ENCODE measurements at places on chromosomes 16 and 17.

- no peak for DNase-seq
These were observed 2.0 kb upstream of the DNAI2 start for GRCh38 chr17:74271901-74272561.

DNA sequence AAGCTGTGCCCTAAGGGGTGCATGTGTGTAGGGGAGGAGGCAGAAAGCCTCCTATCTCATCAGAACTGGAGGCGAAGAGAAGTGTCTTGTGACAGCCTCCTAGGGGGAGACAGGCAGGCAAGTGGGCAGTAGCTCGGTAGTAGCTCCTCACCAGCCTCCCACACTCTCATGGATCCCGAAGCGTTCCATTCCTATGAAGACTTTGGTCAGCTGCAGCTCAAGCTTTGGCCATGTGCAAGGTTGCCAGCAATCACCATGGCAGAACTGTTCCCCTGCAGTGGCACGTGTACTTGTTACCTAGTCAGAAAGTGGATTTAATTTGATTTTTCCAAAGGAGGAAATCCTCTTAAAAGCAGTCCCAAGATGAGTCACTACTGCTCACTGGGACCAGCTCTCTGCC lies 6.7 kb downstream of the MRPL58 start:
- no peak for DNase-seq

GRCh38 chr16:73048292-73049080 lies 558 bp upstream of the ZFHX3 start:
- no peak for DNase-seq

- DNase-seq: no peak
These were observed 382.2 kb downstream of the ZFHX3 start for GRCh38 chr16:72665701-72666100.

DNA sequence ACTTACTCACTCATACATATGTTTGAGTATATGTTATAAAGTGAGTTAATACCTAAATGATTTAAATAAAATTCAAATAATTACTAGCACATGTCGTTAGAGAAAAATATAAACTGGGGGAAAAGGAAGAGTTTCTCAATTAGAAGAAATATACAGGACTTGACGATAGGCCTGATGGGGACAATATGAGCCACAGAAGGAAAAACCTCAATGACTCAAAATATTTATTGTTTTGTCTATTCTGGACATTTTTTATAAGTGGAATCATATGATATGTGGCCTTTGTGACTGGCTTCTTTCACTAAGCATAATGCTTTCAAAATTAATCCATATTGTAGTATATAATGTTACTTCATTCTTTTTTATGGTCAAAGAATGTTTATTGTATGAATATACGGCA lies 339.2 kb upstream of the PMFBP1 start:
- no peak for DNase-seq

DNA sequence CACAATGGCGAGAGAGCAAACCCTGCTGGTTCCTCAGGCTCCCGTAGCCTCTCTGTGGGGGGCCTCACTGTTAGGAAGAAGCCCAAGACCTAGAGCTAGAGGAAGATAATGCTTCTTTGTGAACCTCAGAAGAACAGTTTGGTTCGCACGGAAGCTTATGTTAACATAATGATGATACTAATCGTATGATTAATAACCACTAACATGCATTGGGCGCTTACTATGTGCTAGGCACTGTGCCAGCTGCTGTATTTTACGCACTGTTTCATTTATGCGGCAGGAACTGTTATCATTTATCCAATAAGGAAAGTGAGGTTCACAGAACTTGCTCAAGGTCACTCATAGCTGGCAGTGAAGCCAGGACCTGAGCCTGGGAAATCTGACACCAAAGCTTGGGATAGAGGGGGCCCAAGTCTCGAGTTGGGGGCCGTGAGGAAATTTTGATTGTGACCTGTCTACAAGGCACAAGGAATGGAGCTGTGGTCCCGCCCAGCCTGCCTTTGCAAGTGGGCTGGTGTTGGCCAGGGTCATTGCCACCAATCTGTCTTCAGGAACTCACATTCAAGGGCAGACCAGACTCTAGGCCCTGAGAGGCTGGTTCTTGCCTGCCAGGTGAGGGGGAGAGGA lies 6.8 kb downstream of the PRCD start:
- DNase-seq: no peak

GRCh38 chr16:68372381-68372720 lies 61.5 kb downstream of the PRMT7 start:
- DNase-seq: no peak

GRCh38 chr17:29640981-29641642 lies 18.4 kb upstream of the CORO6 start:
- DNase-seq: no peak

DNA sequence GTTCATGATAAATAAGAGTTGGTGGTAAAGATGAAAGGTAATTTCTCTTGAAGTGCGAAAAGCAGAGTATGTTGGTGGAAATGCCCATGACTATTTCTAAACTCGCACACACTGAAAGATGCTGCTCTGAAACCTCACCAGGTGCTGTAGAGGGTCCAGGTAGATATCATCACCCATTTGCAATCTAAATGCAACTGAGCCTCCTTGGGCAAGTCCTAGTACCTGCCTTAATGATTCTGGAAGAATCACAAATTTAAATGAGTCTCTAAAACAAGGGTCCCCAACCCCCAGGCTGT lies 5.9 kb upstream of the MMD start:
- DNase-seq: no peak

GRCh38 chr17:19249681-19250080 lies 12.5 kb downstream of the EPN2 start:
- DNase-seq: no peak

DNA sequence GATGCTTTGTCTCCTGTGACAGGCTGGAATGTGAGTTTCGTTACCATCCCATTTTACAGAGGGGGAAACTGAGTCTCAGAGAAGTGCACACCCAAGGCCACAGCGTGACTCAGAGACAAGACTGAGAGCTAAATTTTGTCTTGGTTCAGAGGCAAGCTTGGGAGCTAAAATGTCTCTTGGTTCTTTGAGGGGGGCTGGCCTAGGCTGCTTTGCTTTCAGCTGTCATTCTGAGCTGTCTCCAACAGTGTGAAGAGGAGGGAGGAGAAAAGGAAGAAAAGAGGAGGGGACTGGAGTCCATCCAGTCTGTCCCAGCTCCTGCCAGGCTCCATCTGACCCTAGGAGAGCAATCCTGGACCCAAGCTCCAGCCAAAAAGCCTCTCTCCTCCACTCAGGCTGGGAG lies at the start of gene CLEC19A:
Gene CLEC19A (plus strand): TSS at position 301 of the 400 bp plus-strand sequence. CDS start 121 bp downstream, outside the sequence.
- no peak for DNase-seq

- DNase-seq: no peak
These were observed 37.0 kb upstream of the HAPSTR1 start for GRCh38 chr16:9054460-9054859.

DNA sequence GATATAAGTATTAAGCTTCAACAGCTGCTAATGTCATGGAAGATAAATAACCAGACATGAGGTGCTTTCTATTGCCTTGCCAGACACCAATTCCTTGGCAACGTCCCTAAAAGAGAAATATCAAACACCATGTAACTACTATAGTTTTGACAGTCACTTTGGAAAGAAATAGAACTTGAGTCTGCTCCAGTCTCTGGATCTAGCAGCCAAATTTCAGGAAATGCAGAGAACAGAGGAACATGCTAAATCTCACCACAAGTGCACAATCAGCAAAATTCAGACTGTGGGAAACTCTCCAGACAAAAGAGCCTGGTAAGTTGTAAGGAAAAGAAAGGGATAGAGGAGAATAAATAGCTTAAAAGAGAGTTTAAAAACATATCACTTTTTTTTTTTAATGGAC lies 28.4 kb upstream of the TANC2 start:
- no peak for DNase-seq

DNA sequence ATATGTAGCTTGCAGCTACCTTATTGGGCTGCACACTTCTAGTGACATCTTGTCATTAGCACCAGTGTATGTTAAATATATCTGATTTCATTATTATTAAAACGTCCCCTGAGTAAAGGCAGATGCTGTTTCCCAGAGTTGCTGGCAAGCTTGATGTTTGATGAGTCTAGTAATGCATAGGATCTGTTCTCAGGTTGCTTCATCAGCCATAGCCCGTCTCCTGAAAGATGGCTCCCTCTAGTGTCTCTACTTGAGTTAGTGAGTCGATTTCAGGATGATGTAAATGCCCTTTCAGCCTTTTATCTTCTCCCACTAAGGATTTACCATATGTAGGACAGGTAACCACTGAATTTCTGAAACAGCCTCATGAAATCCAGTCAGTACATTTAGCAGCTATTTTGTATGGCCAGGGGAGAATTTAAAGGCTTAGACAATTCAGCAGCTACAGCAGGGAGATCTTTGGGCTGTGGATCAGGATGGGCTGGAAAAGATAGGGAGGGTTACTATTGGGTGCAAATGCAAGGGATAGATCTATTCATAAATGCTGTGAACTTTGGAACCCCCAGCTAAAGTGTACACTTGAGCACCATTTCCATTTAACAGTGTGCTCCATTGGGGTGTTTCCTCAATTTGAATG lies 376.3 kb downstream of the CNTNAP4 start:
- no peak for DNase-seq

DNA sequence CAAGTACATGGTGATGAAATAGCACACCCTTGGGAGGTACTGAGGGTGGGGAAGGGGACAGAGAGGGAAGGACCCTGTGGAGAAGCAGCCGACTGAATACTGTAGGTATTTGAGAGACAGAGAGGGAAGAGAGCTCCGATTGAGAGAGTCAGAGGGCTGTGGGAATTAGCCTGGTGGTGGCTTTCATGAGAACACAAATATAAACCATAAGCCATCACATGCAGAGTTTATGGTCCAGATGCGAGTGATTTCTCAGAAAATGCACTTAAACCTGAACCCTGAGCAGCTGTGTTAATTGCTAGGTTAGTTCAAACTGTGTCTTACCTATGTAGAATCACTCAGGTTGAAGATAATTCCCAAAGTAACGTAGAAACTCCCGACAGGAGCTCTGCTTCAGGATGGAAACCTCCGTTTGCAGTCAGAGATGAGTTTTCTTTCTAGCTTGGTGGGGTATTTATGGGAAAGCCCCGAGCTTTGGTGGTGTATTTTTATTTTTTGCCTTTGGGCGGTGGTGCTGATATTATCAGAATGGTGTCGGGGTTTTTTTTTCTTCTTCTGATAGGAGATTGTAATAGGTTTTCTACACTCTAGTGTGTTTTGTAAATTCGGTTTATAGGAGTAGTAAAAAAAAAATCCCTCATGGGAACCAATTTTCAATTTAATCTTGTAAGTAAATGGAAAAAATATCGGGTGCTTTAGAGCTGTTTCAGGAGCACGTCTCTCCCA lies 184.9 kb upstream of the CACNG5 start:
- DNase-seq: no peak

- no peak for DNase-seq
These were observed 30.0 kb downstream of the CRISPLD2 start for GRCh38 chr16:84849751-84850150.

- no peak for DNase-seq
These were observed 13.5 kb downstream of the TMC6 start for GRCh38 chr17:78114831-78115723.

- DNase-seq: peak; percentile 89
These were observed 15.8 kb downstream of the PGS1 start for GRCh38 chr17:78394209-78394608.

- DNase-seq: no peak
These were observed 29.1 kb upstream of the CRHR1 start for GRCh38 chr17:45755050-45755449.

GRCh38 chr16:84647828-84648594 lies at the start of gene KLHL36:
KLHL36 (plus strand) TSS chr16:84648511; CDS start chr16:84650868, 2,357 bp downstream.
- DNase-seq: no peak

GRCh38 chr17:44749076-44749979 lies 9.5 kb upstream of the ADAM11 start:
- DNase-seq: no peak

GRCh38 chr17:4187076-4187475 lies 44.1 kb downstream of the CYB5D2 start:
- DNase-seq: no peak

- DNase-seq: no peak
These were observed 98.6 kb upstream of the CHMP6 start for GRCh38 chr17:80892900-80893603.

GRCh38 chr17:45366691-45367090 lies 49.9 kb upstream of the MAP3K14 start:
- DNase-seq: no peak

GRCh38 chr17:6588165-6588564 lies 31.8 kb upstream of the PITPNM3 start:
- DNase-seq: no peak

Data from DMS79 (cell line).